ENCODE measurements at places on chromosomes 12 and 14. TPM values are rescaled to one million over a fixed set of nuclear protein-coding genes. Genes with fewer than 3 reads are reported as not detected.

DNA sequence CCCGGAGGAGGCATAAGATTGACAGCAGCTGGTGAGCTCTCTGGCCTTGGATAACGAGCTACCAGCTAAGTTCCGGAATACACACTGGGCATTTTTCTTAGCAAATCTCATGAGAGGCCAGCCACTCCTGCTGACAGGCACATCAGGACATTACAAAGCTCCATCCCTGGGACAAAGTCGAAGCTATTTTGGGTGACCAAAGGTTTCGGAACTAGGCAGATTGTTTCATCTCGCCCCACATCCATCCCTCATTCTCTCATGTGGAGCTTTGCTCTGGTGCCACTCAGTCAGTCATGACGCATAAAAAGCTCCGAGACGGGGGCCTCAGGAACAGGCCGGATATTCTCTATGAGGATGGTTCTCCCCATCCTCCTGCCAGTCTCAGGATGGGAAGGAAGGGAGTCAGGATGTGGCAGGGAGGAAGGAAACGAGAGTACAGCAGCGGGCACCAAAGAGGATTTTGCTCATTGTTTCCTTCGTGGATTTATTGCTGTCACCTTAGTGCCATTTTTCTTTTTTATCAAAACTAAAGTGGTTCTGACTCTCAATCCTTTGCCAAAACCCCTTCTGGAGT, 253.1 kb upstream of the FKBP4 start:
- DNase-seq = no peak

GRCh38 chr12:32455607-32456071, 56.3 kb downstream of the FGD4 start:
- DNase-seq = no peak

DNA sequence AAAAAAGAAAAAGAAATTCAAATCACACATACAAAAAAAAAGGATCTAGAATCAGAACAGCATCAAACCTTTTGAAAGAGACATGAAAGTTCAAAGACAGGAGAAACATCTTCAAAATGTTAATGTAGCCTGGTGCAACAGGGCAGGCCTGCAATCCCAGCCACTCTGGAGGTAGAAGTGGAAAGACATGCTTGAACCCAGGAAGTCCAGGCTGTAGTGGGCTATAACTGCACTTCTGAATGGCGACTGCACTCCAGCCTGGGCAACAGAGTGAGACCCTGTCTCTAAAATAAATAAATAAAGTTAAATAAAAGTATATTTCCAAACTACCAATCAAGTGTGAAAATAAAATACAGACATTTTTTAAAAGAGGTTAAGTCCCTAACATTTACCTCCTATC, 18.7 kb upstream of the AP4S1 start:
- DNase-seq = no peak

Gene TAS2R14
- 0.89 TPM for total RNA-seq

Gene RPGRIP1
- 0.08 TPM for total RNA-seq
